ENCODE measurements at places on chromosomes 2 and 18.

DNA sequence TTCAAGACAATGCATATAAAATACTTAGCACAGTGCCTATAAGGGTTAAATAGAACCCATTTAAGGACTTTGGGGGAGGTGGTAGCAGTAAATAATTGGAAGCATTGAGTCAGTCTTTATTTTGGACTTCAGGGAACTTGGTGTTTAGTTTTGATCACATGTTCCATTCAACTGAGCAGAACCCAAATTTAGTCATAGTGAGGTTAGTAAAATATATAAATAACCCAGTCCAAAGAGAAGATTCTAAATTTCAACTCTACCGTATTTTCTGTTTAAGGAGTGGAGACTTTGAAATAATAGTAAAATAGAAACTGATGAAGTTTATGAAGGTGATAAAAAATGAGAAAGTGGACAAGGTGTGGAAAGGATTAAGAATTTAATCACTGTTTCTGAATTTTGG, 19.7 kb downstream of the TWSG1 start:
- DNase-seq: no peak

DNA sequence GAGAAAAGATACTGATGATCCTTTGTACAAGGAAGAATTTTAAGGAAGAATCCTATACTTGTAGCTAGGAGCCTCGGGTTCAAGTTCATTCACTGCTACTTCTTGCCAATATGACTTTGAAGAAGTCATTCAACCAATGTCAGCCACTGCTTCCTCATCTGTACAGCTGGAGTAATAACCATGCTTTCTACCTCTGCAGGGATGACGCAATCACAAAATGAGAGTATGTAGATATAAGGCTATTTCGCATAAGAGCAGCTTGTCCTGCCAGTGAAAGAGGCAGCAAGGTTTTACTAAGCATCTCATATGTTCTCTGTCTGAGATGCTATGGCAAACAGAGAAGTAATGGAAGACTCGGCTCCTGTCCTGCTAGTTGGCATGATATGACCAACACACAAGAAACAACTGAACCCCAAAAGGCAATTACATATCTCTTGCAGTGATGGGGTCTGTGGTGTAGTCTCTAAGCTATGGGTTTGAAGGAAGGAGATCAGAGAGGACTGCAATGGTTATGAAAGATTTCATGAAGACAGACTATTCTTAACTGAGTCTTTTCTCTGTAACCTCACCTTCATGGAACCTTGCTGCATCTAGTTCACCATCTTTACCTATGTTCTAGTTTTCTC, 9.2 kb downstream of the AAK1 start:
- no peak for DNase-seq

DNA sequence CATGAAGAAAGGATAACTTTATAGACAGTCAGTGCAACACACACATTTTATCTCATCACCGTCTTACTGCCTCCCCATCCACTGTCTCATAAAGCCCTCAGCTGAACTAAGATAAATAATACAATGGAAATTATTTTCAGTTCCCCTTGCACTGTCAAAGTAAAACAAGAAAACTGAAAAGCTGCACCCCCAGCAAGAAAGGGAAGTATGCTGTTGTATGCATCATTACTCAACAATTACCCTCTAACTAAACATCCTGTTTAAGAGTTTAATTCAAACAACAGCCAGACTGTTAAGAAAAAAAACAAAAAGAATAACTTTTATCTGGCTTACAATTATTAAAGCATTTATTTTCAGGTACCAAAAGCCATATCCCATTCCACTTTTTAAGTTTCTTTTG, 25.0 kb downstream of the MPPE1 start:
- no peak for DNase-seq

DNA sequence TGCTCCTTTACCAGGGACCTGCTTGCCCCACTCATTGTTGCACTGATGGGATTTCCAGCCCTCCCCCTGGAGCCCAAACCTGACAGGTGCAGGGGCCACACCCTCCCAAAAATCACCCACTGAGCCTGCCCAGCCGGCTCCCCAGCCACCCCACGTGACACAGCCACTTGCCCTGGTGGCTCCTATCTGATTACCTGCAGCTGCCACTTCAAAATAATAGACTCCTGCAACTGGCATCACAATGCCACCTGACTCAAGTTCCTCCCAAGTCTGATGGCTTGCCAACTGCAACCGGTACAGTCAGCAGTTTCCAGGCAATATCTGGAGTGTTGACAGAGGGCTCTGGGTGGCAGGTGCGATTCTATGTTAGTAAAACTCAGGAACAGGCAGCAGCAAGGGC, 66.2 kb downstream of the CRACDL start:
- no peak for DNase-seq

DNA sequence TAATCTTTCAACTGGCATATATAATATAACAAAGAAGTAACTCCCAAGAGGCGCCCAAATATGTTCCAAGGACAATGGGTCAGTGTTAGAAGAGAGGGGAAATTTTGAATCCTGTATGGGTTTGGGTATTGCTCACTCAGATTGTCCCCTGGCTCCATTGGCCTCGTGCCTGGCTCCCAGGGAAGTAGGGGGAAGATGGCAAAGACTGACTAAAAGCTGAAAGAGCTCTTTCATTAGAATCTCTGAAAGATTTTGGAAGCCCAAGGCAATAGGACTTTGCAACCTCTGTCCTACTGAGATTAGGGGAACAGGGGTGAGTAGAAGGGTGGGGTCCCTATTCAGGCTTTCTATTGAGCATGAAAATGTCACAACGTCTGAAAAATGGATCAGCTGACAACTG, 1272.8 kb upstream of the ZEB2 start:
- no peak for DNase-seq

DNA sequence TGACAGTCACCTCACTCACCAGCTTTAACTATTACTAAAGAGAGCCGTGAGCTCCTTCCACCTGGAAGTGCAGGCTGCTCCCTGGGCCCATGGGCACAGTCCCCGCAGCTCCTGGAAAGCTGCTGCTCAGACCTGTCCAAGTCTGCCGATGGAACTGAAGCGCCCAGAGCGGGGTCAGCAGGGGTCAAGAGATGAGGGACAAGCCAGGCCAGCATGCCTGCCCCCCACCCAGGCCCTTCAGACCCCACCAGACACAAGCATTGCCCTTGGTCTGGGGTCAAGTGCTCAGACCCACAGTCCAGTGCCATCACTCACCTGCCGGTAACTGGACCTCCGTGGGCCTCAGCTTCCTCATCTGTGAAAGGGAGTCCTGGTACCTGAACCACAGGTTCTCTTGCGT, 59.9 kb downstream of the BIN1 start:
- DNase-seq: no peak

DNA sequence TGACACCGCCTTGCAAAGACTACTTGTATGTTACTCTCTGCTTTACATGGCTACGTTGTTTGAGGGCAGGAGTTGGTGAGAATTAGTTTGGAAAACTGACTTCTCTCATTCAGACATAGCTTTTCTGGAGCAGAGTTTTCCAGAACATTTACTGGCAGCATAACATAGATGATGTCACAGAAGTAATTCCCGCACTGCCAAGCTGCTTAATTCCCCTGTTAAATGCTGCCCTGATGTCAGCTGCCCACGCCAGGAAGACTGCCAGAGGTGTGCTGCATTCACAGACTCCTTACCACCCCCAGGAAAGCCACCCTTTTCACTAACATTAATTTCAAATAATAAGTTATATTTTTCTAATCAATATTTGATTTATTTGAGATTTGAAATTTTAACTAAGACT, 24.7 kb upstream of the PTPN2 start:
- no peak for DNase-seq

GRCh38 chr2:95352310-95353054, 50.0 kb upstream of the FAHD2A start:
- no peak for DNase-seq

DNA sequence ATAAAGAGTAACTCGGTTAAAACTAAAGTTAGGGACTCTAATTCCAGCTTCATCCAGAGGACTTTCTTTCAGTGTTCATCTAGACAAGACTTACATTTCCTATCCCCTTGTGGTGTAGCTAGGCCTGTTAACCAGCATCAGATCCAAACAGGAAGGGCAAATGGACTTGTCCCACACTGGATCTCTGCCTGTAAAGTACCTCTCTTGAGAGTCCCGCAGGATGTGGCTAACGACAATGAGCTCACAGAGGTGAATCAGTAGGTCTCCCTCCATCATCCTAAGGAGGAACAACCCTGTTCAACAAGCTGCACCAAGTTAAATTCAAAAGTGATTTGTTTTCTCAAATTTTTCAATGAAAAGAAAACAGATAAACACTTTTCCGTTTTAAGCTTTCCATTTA, 412.3 kb upstream of the RGPD4 start:
- DNase-seq: no peak

DNA sequence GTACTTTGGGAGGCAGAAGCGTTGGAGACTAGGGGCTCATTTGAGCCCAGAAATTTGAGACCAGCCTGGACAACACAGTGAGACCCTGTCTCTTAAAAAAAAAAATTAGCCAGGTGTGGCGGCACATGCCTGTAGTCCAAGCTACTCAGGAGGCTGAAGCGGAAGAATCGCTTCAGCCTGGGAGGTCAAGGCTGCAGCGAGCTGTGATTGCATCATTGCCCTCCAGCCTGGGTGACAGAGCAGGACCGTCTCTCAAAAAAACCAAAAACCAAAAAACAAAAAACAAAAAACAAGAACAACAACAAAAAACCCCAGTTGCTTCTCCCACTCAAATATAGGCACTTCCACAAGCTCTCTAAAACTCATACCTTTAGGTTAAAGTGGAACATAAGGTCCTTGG, 27.4 kb upstream of the ADCYAP1 start:
- no peak for DNase-seq

DNA sequence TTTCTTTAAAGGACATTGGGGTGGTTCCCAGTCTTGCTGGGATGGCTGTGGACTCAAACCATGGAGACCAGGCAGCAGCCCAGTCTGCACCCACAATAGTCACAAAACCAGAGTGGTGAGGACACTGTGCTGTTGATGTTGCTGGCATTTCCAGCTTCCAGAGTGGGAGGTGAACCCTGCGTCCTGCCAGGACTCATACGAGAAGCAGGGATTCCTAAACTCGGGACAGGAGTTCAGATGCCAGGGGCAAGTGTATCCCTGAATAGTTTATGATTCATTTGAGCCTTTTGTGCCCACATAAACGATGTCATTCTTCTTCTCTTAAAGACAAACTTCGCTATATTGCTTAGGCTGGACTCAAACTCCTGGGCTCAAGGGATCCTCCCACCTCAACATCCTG, 62.8 kb downstream of the TCF7L1 start:
- no peak for DNase-seq

DNA sequence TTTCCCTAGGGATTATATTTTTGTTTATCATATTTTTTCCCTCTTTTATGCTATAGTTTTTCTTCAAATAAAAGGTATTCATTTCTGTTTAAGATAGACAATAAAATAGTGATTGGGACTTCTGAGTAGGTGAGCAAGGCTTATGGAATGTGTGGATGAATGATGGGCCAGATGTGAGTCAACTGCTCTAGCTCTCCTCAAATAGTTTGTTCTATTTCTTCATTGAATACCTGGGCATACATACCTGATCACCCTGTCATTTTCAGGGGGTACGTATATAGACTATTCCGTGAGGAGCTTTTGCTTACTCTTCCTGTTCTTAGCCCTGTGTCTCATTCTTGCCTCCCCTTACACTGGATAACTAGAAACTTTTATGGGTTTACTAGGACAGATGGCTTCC, 41.9 kb downstream of the BABAM2 start:
- DNase-seq: no peak

DNA sequence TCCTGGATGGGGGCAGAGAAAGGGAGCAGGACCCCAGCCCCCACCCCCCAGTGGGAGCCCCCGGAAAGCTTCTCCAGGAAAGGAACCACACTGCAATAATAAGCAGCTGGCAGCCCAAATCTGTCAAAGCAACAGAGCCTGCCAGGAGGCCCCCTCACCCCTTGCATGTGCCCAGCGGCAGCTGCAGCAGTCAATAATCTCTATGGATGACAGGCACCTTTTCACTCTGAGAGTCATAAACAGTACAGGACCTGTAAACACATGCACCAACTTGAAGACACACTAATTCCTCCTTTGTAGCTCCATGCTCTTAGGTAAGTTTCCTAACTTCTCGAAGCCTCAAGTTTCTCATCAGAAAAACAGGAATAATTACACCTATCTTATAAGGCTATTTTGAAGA, 26.2 kb upstream of the KDM3A start:
- no peak for DNase-seq

DNA sequence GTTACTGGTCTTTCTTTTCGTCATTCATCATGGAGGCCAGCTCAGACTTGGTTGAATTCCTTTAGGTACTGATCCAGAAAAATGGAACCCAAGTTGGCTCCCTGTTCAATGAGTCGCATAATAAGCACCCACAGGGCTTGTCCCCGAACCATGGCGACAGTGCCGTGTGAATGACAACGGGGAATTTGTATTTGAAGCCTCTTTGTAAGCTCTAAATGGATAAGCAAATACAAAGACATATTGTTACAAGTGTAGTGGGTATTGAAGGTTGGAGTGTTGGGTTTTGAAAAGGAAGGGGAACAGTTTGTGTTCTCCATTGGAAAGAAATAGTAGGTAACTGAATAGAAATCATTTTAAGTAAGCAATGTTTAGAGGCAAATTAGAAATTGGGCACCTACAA, 288.9 kb downstream of the SLC4A3 start:
- DNase-seq: no peak

- no peak for DNase-seq
Observed at GRCh38 chr2:38581193-38582147, 21.3 kb downstream of the HNRNPLL start.

- no peak for DNase-seq
Observed at GRCh38 chr2:148561389-148561788, 83.2 kb upstream of the EPC2 start.

DNA sequence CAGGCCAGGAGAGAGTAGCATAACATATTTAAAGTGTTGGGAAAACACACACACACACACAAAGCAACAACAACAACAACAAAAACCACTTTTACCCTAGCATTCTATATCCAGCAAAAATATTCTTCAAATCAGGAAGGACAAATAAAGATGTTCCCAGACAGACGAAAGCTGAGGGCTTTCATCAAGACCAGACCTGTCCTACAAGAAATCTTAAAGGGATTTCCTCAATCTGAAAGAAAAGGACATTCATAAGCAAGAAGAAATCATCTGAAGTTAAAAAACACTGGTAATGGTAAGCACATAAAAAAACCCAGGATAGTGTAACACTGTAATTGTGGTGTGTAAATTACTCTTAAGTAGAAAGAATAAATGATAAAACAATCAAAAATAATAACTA, 22.7 kb upstream of the BAZ2B start:
- no peak for DNase-seq

DNA sequence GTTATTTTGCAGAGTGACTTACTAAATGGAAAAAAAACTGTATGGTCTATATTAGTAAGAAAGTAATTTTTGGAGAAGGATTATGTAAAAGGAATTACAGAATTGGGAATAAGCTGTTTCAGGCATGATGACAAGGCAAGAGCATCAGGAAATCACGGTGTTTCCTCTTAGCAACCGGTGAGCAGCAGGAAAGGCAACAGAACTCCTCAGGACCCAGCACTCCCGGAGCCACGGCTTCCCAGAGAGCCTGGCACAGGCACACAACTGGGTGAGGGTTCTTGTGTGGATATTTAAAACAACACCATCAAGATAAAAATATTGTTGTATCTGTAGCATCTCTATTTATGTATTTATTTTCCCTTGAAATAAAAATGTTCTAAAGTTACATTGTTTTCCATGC, 34.4 kb downstream of the CYP27C1 start:
- no peak for DNase-seq

- no peak for DNase-seq
Observed at GRCh38 chr2:123200035-123200434, 825.1 kb upstream of the CNTNAP5 start.

GRCh38 chr2:165594231-165594934, 124.9 kb downstream of the CSRNP3 start:
- no peak for DNase-seq
